ENCODE measurements at places on chromosomes 1 and 21.

DNA sequence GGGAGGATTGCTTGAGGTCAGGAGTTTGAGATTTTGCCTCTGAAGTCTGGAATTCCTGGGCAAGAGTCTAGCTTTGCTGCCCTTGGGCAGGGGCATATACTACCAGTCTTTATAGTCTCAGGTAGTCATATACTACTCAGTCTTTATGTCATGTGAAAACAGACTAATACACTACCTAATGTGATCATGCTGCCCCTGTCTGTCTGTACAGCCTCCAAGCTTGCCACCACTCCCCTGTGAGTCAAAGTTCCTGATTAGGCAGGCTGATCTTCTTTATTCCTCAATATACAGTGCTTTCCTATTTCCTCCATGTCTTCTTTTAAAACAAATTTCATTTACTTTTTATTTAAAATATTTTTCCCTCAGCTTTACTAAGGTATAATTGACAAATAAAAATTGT lies 105.3 kb upstream of the BEND5 start:
- DNase-seq = no peak

DNA sequence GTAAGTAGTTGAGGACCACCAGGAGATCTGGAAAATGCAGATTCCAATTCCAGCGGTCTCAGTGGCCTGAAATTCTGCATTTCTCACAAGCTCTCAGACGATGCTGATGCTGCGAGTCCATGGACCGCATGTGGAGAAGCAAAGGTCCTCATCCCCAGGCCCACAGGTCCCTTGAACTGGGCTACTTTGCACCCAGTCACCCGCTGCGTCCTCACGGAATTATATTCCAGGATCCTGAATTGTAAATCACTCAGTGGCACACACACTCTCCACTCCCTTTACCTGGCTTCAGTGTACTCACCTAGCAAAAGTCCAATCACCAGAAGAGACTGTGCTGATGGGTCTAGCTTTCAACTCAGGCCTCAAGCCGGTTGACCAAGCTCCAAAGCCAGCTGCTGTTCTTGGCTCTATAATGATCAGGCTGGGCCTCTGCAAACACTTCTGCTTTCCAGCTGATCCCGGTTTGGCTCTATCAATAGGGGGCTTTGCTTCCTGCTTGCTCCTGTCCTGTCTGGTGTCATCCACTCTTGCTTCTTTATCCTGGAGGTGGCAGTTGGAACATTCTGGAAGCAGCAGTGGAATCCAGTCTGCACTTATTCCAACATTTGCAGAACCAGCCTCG lies 904 bp upstream of the RPL22 start:
- DNase-seq = no peak

GRCh38 chr1:67795179-67795912 lies 37.9 kb downstream of the GNG12 start:
- DNase-seq = no peak

- DNase-seq = no peak
These were observed 1.6 kb downstream of the SLC30A1 start for GRCh38 chr1:211577277-211577818.

GRCh38 chr1:229832695-229833094 lies 206.6 kb downstream of the URB2 start:
- no peak for DNase-seq

DNA sequence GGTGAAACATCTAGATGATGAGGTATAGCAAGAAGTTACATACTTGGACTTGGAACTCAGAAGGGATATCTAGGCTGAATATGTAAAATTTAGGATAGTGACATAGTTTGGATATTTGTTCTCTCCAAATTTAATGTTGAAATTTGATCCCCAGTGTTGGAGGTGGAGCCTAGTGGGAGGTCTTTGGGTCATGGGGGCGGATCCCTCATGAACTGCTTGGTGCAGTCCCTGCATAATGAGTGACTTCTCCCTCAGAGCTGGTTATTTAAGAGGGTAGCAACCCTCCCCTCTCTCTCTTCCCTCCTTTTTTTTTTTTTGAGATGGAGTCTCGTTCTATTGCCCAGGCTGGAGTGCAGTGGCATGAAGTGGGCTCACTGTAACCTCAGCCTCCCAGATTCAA lies 15.5 kb downstream of the ST3GAL3 start:
- no peak for DNase-seq

- DNase-seq = no peak
These were observed 50.3 kb downstream of the S100B start for GRCh38 chr21:46554431-46555224.

- no peak for DNase-seq
These were observed 1.4 kb downstream of the MAP1LC3C start for GRCh38 chr1:241997401-241997998.

- no peak for DNase-seq
These were observed 25.1 kb upstream of the NUF2 start for GRCh38 chr1:163296504-163297263.

GRCh38 chr1:18564676-18565075 lies 66.0 kb upstream of the PAX7 start:
- DNase-seq = no peak

DNA sequence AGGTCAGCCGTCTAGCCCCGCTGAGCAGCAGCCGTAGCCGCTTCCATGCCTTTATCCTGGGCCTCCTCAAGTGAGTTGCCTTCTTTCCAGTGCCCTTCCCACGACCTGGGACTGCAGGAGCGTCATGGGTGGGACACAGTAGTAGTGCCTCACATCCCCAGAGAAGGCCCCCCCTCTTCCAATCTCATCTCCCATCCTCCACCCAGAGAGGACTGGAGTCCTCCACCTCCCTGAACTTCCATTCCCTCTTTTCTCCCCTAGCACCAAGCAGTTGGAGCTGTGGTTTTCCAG lies 4.9 kb downstream of the RUSC1 start:
- no peak for DNase-seq

- DNase-seq = no peak
These were observed 41.5 kb downstream of the ZYG11B start for GRCh38 chr1:52767596-52768280.

DNA sequence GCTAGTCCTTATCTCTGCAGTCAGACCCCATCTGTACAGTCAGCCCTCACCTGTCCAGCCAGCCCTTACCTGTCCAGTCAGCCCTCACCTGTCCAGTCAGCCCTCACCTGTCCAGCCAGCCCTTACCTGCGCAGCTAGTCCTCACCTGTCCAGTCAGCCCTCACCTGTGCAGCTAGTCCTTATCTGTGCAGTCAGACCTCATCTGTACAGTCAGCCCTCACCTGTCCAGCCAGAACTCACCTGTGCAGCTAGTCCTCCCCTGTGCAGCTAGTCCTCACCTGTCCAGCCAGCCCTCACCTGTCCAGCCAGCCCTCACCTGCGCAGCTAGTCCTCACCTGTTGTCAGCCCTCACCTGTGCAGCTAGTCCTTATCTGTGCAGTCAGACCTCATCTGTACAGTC lies 506.8 kb downstream of the NPHP4 start:
- DNase-seq = no peak

GRCh38 chr1:1020000-1020404 lies at the start of gene AGRN:
Gene AGRN (plus strand): TSS chr1:1020120. CDS start chr1:1020173, 53 bp downstream.
- no peak for DNase-seq

DNA sequence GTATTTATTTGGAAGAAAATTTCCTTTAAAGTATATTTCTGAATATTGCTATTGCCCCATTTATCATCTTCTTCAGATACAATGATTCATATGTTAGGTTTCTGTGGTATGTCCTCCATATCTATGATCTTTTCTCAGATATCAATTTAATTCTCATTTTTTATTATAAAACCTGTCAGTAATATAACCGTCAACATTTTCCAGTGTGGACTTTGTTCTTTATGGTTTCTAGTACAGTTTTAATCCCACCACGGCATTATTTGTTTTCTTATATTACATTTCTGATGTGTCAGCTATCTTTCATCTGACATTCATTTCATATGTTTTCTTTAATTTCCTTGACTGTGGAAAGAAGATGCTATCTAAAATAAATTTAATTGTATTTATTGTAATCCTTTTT lies 97.9 kb downstream of the PLPPR5 start:
- DNase-seq = no peak

- DNase-seq = no peak
These were observed 39.4 kb downstream of the GRIK3 start for GRCh38 chr1:36994868-36995267.

GRCh38 chr1:75099581-75099980 lies 34.6 kb upstream of the LHX8 start:
- no peak for DNase-seq

- DNase-seq = no peak
These were observed 298.1 kb downstream of the TM2D1 start for GRCh38 chr1:61426885-61427284.

DNA sequence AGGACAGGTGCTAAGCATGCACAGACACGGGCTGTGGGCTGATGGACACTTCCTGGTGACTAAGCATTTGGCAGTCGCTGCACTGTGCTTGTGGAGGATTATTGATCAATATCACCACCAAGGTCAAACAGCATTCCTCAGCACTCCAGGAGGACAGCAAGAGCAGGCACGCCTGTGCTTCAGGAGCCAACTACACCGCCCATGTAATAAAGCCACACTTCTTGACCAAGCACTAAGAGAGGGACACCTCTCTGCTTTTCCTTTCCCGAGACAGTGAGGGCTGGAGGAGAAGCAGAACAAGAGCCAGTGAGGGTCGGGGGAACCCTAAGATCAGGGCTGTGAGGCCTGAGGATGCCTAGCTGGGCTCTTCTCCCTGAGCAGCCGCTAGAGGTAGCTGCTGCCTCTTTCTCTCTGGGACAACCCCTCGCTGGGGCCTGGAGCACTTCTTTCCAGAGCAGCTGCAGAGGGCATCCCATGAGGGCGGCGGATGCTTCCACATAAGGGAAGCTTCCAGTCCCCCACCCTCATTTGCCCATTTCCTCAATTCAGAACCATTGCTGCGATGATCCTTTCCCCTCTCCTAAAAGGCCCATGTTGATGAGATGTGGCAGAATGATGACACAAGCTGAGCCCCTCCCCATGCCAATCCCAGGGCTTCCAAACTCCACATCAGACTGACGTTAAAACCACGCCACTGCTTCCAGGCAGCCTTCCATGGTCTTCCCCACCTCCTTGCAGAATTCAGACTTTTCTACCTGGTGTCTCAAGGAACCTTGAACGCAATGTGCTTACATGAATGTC lies 19.1 kb downstream of the RAB7B start:
- no peak for DNase-seq

DNA sequence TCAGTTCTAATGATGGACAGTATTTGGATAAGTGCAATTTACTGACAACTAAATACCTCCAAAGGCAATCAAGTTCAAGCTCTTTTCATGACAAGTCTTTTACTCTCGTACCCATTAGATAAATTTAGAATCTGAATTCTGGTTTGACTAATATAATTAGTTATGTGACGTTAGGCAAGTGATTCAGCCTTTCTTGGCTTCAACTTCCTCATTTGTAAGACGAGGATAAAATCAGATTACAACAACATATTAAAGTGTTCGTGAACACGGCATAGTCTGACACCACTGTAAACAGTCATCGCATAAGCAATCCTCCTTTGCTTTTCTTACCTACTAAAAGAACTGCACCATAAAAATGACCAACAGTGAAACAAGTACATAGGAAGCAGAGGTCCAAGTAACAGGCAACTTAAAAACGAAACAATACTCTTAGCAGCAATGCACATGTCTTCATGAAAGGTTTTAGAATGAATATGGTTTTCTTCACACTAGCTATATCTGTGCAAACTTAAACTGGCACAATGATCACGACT lies 25.7 kb downstream of the COA6 start:
- no peak for DNase-seq

GRCh38 chr1:42848823-42849537 lies 2.6 kb downstream of the ZNF691 start:
- DNase-seq = no peak

GRCh38 chr21:29017639-29018237 lies 1.4 kb downstream of the RWDD2B start:
- DNase-seq = no peak

DNA sequence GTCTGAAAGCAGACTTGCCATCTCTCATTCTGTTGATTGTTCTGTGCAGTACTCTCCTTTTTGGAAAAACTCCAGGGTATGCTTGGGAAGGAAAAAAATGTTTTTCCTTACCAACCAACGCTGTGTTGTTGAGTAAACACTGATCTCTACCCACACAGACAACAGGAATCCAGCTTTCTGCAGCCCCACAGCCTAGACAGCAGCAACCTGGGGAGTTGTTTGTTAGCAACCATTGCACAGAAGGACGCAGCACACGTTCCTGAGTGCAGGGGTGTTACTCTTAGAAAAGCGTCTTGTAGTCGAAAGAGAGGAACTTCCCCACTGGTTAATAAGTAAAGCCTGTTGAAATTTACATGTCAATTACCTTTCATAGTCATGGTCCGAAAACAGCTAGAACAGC lies 56.6 kb downstream of the SMYD2 start:
- no peak for DNase-seq

DNA sequence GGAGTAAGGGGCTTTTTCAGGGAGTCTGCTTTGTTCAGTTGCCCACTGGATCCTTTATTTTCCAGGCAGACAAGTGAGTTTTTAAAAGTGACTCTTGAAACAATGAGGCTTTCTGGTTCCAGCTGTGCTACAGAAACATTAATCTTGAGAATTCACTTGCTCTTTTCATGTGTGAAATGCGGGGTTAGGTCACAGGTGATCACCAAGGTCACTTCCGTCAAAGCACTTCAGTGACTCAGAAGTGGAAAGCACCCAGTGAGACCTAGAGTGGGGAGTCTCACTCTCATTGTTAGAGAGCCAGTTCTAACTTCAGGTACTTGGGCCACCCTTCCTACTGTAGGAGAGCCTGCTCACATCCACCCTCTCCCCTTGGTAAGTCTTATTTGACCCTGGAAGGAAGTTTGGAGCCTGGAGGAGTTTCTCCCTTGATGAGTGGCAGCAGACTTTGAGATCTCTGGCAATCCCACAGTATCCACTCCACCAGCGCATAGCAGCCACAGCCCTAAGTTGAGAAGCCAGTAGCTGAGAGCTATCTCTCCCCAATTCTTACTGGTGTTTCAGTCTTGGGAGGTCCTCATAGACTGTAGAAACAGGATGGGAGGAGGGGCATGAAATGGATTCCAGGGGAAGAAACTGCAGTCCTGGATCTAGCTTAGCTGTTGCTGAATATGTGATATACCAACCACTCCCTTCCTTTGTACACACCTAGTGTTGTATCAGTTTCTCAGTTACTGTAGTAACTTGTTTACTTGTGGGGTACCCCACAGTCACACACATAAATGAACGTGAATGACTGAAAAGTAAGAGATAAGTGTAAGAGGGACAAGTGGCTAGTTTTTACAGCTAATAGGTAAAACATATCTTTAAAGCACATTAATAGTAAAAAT lies 3.1 kb downstream of the TACSTD2 start:
- DNase-seq = no peak

- no peak for DNase-seq
These were observed 115.1 kb upstream of the TMEM51 start for GRCh38 chr1:15038232-15039016.

- DNase-seq = no peak
These were observed 19.3 kb upstream of the KLHDC8A start for GRCh38 chr1:205375835-205376545.

Measured in activated naive CD4-positive, alpha-beta T cell (primary cell).